ENCODE measurements at places on chromosomes 5 and 9.

GRCh38 chr5:122498163-122498562 is 186.1 kb downstream of the SNCAIP start:
- DNase-seq: no peak

GRCh38 chr5:116340799-116341198 is 233.8 kb downstream of the SEMA6A start:
- no peak for DNase-seq

DNA sequence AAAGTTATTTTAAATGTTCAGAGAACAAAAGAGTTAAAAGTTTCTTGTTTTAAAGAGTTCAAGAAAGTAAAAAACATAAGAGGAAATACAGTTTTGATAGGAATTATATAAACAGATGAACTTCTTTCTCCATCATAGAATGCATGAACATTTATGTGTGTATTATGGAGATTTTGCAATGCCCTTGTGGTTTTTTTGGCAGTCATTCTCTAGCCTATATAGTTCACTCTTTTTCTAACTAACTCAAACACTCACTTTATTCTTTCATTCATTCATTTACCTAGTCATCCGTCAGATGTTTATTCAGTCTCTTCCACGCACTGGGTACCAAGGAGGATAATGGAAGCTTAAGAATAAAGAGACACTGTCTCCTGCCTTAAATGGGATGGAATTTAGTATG is 195.9 kb upstream of the VLDLR start:
- no peak for DNase-seq

DNA sequence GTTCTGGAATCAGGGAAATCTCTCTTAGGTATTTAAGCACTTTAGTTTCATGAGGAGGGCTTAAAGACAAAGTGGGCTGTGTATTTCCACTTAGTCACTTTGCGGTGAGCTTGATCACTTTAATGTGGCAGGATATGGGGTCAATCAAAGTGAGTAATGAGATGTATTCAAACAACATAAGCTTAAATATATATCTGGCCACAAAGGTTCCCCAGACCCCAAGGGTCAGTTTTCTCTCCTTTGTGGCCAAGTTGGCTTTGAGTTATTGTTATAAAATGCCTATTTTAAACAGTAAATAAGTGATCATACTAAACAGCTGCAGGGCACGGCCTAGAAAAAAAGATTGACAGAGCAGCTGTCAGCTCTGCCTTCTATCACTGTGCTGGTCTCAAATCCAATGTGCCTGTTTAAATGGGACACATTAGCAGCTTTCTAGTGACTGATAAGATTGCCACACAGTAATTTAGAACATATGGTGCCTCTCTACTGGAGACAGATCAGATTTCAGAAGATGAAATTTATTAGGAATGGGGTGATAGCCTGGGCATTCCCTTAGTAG is 363.9 kb downstream of the AGTPBP1 start:
- no peak for DNase-seq

GRCh38 chr5:173457482-173457881 is 129.3 kb upstream of the STC2 start:
- no peak for DNase-seq

- no peak for DNase-seq
Observed at GRCh38 chr5:175589714-175590113, 68.2 kb upstream of the HRH2 start.

- no peak for DNase-seq
Observed at GRCh38 chr5:156582193-156582598, 255.2 kb downstream of the SGCD start.

DNA sequence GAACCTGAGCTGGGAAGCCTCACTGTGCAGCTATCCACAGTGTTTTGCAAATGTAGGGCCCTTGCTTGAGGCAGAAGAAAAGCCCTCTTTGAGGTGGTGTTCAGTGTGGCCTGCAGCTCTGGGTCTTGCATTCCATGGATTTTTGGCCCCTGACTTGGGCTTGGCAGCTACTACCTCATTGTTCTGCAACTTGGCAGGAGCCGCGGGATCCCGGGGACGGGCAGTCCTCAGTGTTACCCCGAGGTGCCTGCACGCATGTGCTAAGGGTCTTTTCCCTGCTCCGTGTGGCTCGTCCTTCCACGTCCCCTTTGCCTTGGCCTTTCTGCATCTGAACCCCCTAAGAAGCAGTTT is 39.8 kb downstream of the NEK6 start:
- DNase-seq: peak; percentile 79

- DNase-seq: no peak
Observed at GRCh38 chr5:32254881-32255539, 57.7 kb downstream of the MTMR12 start.

GRCh38 chr5:2557435-2557834 is 194.0 kb downstream of the IRX2 start:
- no peak for DNase-seq

DNA sequence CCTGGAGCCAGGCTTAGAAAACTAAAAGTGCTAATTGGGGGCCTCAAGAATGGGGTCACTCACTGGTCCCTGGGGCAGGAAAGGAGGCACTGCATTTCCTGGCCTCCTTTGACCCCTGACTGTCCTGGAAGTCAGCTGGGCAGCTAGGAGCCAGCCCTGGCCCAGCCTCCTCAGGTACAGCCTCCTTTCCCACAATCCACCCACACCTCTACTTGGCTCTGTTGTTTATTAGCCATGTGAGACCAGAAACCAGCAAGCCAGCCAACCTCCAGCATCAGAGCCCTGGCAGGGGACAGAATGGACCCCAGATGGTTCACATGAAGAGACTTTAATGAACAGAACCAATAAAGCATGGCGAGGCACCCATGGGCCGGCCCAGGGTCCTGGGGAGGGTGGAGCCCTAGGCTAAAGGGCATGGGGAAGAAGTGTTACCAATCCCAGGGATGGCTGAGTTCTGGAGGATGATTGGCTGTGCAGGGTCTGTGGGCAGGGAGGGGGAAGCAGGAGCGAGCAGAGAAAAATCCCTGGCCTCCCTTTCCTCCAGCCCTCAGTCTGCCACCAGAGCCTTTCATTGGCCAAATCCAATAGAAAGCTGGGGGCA is 55.3 kb upstream of the ANGPTL2 start:
- DNase-seq: no peak

- no peak for DNase-seq
Observed at GRCh38 chr9:137013571-137013940, 14.5 kb downstream of the ABCA2 start.

DNA sequence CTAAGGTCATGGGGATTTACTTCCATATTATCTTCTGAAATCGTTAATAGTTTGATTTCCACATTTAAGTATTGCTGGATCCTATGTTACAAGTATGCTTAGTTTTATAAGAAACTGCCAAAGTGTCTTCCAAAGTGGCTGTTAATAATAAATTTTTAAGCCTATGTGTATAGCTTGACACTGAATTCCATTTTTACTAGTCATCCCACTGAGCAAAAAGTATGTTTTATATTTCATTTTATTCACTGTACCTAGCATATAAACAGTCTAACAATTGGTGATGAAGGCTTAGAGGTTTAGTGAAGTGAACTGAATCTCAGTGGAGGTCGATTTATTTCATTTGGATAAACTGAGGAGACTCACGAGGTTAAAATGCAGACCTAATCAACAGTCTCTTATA is 174.6 kb downstream of the ADAMTS6 start:
- DNase-seq: peak; percentile 43

- no peak for DNase-seq
Observed at GRCh38 chr9:129490583-129491486, 130.1 kb downstream of the C9orf50 start.

GRCh38 chr5:122151640-122152039 is 22.3 kb downstream of the ZNF474 start:
- DNase-seq: peak; percentile 62

Measured in HCEC 1CT (cell line).